Activated naive CD4-positive, alpha-beta T cell treated with anti-CD3 and anti-CD28 coated beads, Interleukin-2, amount 10 ng/mL, durations not matched to agents 7 days and 5 days (primary cell): ENCODE measurements at places on chromosomes 2 and 18.
A peak's percentile ranks its signal among the peaks of the same experiment; 100 is the strongest.

DNA sequence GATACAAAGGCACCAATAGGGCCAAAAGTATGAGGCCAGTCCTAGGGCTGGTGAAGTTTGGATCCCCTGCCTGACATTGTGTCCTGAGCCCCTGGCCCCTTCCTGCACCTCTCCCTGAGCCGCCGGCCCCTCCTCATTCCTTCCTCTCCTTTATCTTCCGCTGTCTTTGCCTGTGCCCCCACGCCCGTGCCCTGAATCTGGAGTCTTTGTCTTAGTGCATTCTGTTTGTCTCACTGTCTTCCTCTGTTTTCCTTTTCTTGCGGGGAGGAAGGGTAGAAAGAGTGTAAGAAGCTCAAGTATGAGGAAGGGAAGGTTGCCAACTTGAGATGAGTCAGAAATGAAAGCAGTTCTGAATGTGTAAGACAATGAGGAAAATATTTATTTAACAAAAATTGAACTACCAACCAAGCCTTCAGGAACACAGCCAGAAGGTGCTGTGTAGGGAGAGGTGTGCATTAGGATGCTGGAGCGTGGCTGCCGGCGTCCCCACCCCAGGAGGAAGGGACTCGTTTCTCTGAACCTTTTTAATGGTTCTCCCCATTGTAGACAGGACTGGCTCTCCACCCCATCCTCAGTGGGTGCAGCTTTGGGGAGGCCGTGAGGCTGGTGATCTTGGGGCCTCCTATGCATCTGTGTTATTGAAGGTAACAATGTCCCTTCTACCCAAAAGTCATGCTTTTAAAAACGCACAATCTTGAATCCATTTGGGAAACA lies 133.1 kb downstream of the NEDD4L start:
- DNase-seq, result no peak

DNA sequence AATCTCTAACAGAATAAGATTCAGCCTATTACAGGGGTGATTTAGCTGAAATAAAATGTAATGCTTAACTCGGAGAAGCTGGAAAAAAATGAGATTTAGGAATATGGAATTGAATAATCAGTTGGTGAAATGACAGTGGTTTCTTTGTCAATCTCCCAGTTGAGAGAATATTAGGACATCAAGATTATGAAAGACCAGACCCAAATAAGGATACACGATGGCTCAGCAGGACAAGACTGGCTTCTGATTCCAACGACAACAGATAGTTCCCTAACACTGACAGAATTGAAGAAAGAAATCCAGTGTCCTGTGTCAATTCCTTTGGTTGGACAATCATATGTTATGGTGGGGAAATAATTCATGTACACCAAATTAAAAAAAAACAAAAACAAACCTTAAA lies 55.8 kb downstream of the HRH4 start:
- DNase-seq, result no peak

DNA sequence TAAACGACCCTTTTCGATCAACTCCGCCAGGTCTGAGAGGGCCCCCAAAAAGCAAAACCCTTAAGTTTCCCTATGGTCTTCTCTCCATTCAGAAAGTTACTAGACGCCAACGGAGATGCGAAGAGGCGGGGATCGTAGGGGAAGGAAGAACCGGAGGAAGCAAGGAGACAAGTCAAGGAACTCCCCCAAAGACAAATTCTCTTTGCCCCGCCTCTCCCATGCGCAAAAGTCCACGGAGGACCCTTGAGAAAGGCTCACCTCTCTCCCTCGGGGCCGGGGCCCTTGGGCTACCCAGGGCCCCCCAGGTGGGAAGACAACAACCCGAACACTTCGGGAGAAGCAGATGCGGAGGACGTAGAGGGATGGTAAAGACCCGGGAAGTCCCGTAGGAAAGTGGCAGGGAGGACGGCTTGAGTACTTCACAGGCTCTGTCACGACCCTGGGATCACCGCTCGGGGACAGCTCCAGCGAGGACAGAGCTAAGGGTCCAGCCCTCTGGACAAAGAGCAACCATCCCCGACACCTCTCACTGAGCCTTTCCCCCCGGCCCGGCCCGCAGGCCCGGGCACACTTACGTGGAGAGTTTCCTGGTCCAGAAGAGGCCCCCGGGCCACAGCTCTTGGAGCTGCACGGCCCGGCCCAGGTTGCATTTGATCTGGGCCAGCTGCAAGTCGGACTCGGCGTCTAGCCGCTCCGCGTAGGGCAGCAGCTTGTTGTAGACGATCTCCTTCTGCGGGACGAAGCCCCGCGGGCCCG lies 647 bp downstream of the PSME4 start:
- DNase-seq, result peak; percentile 53

GRCh38 chr2:38489846-38490245 lies 112.8 kb upstream of the ATL2 start:
- DNase-seq, result no peak

DNA sequence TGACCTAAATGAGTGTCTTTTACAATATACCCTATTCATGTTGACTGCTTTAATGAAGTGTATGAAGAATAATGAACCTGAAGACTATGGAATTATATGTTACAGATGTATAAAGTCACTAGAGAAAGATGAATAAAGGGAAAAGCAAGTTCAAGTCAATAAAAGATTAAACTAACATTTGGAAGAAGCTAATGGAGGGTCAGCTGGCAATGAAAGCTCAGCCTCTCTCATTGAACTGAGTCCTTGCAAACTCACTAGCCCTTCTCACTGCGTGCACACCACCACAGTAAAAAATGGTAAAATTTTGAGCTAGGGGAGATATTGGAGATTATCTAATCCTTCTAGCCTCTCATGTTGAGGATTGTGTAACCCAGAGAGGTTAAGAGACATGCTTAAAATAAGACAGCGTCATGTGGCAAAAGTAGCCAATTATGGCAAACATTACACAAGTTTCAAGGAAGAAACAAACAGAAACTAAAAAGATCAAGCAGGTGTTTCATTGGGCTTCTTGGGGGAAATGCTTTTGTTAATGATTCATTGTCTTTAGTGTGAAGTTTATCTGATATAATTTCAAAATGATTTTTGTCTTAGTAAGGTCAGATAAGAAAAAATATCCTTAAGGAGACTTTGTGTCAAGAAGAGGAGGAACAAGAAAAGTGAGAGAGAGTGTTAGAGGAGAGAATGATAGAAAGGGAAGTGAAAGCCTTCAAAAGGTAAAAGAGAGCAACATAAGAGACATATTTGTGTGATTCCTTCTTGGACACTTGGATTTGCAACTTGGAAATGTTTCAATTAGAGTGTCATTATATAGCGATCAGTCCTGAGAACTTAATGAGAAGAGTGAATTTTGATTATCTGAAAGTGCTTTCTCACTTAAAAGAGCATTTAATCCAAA lies 893.7 kb upstream of the FAM98A start:
- DNase-seq, result no peak

DNA sequence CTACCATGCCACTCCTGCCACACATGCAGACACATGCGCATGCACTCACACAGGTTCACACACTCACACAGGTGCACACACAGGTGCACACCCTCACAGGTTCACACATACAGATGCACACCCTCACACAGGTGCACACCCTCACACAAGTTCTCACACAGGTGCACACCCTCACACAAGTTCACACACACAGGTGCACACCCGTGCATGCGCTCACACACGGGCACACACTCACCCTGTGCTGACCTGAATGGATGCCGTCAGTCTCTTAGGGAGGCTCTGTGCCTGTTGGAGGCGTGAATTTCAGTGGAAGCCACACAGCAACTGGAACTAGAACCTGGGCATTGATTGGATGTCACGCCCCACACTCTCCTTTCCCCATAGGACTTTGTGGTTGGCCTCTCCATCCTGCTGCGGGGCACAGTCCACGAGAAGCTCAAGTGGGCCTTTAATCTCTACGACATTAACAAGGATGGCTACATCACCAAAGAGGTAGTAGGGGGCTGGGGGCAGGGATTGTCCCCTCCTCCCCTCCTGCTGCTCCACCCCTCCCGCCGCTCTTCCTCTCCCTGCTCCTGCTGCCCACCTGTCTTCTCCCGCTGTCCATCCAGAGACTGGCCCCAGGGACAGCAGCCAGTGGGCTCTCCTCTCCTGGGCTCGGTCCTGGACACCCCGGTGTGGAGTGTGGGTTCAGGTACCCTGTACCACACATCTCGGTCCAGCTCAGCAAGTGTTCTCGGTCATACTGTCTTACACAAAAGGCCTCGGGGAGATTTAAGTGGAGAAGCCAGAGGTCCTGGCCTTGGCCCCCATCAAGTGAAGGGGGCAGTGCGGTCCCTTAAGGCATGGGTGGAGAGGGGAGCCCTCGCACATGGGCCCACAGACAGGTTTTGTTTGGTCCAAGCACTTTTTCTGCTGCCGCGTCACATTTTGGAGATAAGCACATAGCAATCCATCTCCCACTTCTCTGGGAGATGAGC lies 21.0 kb upstream of the FAHD2A start:
- DNase-seq, result peak; percentile 8

GRCh38 chr2:239625156-239625845 lies 224.5 kb upstream of the HDAC4 start:
- no peak for DNase-seq

DNA sequence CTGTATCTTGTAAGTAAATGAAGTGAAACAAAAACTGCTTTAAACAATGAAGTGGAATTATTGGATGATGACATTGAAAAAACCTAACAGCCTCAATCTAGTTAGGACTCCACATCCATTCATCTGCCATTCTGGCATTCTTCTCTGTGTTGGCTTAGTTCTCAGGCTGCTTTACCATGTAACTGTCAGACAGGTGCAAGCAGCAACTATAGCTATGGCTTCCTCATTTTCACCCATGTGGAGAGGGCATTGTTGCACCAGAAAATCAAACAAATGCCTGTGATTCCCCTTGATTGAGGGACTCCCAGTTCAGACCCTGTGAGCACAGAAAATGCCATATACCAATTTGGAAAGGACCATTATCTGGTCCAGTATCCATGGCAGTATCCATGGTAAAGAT lies 129.5 kb upstream of the NYAP2 start:
- DNase-seq, result no peak

GRCh38 chr2:100799686-100800085 lies 20.3 kb upstream of the NPAS2 start:
- DNase-seq, result no peak

DNA sequence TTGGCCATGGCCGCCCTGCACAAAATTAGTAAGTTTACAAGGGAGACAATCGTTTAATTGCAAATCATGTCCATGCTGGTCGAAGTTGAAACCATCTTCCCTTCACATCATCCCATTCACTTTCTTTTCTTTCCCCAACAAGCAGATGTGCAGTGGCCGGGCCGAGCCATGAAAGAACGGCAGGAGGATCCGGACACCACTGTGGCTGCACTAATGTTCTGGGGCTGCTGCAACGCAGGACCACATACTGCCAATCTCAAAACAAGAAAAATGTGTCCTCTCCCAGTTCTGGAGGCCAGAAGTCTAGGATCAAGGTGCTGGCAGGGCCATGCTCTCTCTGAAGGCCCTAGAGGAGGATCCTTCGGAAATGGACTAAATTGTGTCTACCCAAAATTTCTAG lies 227.4 kb upstream of the MYT1L start:
- DNase-seq, result no peak

- DNase-seq, result no peak
These were observed 81.9 kb downstream of the LONRF2 start for GRCh38 chr2:100240386-100240785.

- no peak for DNase-seq
These were observed 151.8 kb downstream of the PIK3C3 start for GRCh38 chr18:42106784-42107183.

- no peak for DNase-seq
These were observed 61.6 kb upstream of the NCOA1 start for GRCh38 chr2:24429197-24430074.

GRCh38 chr2:99615247-99615771 lies 125.5 kb upstream of the REV1 start:
- no peak for DNase-seq

GRCh38 chr18:59459369-59460071 lies 100.5 kb upstream of the LMAN1 start:
- no peak for DNase-seq

DNA sequence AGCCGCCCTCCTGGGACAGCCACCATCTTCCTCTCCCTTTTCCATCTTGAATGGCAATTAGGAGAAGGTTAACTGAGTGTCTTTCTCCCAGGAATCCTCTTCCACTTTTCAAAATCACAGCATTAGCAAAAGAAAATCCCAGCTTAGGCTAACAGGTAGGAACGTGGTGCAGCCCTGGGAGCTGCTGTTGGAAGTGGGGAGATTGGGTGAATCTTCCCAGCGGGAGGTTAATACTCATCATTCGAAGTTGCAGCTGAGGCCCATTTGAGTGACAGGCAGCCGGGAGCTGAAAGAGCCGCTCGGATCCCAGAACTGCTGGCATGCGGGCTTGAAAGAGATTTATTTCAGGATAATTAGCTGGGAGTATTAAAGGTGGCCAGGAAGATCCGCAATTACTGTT lies 306.0 kb downstream of the BCL11A start:
- no peak for DNase-seq
